ENCODE measurements at places on chromosomes 11 and 22.

- DNase-seq: no peak
Measured at GRCh38 chr11:113518716-113519495, 43.7 kb upstream of the DRD2 start.

GRCh38 chr11:22775248-22775647 lies 54.4 kb downstream of the SVIP start:
- no peak for DNase-seq

GRCh38 chr11:90916706-90917105 lies 693.9 kb upstream of the CHORDC1 start:
- no peak for DNase-seq

GRCh38 chr22:17084554-17085276 lies at the start of gene IL17RA:
IL17RA (plus strand) TSS chr22:17085000; CDS start chr22:17085092, 92 bp downstream.
- DNase-seq: peak; percentile 89

- DNase-seq: no peak
Measured at GRCh38 chr11:108680271-108680670, 15.4 kb downstream of the DDX10 start.

DNA sequence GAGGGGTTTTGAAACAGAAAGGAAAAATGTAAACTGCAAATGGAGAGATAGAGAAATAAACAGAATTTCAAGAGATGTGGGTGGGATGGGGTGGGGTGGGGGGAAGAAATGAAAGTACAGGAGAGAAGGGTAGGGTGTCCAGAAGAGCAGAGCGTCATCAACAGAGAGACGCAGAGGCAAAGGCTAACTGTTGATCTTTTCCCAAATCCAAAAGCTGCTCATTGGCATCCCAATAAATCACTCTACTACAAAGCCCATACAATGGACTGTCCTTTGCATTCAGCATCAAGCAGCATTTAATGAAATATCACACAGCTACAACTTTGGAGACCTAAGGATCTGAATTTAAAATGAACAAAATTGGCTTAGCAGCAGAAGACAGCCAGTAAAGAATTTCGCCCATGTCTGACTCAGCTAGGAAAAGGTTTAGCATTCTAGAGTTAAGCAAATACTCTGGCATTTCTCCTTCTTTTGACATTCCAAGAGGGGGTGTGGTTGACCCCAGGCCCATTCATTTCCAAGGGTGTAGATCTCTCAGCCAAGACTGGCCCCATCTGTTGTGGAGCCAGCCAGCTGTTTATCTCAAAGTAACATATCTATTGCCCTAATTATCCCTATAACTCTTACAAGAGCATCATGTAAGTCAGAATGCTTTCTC lies 1.5 kb downstream of the RAB30 start:
- no peak for DNase-seq

DNA sequence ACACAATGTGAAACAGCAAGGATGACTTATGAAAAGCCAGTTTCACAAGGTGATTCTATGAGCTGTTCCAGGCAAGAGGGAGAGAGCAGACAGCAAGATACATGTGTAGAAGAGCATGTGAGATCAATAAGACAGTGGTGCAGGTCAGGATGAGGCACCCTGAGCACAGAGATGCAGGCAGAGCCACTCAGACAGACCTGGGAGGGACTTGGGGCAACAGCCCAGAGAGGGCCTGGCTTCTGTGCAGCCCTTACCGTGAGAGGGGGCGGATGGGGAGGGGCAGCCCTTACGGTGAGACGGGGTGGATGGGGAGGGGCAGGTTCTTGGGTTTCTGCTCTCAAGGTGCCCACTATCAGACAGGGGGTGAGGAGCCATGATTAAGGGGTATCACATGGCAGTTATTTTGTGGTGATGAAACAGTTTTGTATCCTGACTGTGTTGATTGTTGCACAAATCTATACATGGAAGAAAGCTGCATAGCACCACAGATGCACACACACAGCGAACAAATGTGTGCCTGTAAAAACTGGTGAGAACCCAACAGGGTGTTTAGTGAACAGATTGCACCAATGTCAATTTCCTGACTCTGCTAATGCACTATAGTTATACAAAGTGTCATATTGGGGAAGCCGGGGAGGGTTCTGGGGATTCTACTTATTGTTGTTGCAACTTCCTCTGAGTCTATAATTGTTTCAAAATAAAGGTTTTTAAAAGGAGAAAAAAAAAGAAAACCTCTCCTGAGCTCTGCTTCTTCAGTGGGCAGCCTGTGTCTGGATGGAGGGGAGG lies 5.2 kb upstream of the C22orf42 start:
- no peak for DNase-seq

DNA sequence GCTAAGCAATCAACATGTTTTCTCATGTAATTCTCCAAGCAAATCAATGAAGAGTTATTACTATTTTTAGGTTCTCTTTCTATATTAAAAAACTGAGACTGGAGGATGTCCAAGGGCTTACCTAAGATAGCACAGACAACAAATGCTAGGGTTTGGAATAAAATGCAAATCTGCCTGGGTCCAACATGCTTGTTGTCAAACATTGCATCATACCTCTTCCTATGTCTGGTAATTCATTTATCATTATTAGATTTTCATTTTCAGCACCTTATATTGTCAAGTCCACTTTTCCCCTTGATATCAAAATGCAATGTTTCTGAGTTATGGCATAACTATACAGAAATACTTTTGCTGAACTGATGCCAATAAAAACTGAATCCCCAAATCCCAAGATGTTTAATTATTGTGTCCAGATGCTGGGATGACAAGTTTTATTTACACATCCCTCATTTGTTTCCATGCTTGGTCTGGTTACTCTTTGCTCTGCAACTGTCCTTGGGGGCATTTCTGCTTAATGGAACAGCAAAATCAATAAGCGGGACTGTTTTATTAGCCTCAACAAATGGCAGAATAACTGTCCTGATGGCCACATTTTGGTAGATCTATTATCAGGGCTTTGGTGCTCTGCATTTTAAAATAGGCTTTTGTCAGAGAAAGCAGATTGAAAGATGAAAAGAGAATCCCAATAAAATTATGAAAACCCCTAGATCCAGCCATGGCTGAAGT lies 86.0 kb downstream of the C11orf87 start:
- DNase-seq: no peak

DNA sequence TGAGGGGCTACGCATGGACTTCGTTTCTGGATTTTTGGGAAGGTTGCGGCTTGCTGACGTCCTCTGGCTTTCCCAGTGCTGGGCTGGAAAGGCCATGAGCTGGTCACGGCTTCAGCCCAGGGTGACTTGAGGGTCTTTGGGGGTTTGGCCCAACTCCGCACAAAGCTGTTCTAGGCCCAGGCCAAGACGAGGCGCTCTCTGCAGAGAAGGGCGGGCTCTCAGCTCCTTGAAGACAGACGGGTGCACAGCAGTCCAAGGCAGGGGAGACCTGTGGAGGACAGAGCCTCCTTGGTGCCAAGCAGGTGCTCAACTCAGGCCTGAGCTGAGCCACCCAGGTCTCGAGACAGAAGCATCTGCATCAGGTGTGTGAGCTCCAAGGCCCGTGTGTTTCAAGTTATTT lies 1003.7 kb downstream of the BRD1 start:
- DNase-seq: no peak

GRCh38 chr11:45285250-45285828 lies 802 bp downstream of the SYT13 start:
- DNase-seq: no peak

- no peak for DNase-seq
Measured at GRCh38 chr11:69058511-69059270, 10.0 kb downstream of the TPCN2 start.

DNA sequence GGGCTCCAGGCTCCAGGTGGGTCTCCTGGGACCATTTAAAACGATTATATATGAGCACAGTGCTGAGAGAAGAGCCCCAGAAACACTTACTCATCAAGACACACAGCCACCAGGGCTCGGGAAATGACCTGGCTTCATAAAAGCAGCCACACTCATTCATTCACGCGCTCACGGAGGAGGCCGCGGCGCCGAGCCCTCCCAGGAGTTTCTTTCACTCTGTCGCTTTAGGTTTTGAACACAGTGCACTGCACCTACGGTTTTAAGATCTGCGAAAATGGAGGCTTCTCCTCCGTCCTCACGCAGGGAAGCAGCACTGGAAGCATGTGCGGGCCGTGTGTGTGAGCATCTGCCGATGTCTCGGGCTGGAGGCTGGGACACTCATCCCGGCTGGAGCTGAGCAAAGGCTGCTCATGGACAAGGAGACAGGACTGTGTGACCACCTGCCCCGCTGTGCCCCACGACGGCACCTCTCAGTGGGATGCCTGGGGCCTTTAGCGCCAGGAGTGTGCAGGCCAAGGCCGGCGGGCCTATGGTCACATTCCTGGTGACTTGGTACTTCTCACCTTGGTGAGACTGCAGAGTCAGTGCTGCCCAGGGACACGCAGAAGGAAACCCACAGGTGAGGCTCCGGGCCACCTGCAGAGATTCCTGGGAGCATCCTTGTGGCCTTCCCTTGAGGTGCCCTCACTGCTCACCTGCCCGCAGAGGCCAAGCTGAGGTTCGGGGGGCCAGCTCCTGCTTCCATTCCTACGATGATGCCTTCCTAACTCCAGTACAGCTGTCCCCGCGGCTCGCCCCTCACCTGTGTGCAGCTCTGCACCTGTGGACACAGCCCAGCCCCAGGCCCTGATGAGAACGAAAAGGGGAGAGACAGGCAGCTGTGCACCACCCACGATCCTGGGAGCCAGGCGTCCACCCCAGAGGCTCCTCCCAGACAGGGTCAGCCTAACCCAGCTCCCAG lies 872.0 kb downstream of the BRD1 start:
- DNase-seq: no peak

GRCh38 chr11:83521647-83522596 lies 235.8 kb upstream of the CCDC90B start:
- DNase-seq: no peak

DNA sequence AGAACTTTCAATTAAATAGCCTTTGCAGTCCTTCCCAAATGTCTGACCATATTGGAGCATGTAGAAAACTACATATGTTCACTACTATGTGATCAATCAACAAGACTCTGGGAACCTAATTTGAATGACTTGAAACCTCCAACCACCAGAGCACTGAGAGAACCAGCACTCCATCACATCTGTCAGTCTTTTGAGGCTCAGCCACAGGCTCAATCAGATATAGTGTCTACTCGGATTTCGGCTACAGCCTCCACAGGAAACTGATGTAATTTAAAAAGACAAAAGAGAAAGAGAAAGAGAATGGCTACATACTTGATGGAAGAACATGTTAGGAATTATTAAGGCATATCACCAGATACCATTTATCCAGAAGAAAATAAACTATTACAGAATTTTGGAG lies 859.0 kb downstream of the FAM181B start:
- DNase-seq: no peak

- DNase-seq: no peak
Measured at GRCh38 chr11:46639197-46639839, 22.0 kb downstream of the ATG13 start.

Measured in stimulated activated CD8-positive, alpha-beta memory T cell treated with anti-CD3 and anti-CD28 coated beads, Interleukin-15, amount 100 ng/mL, for 1 hour (primary cell).